ENCODE measurements at places on chromosomes 6 and 20.

- DNase-seq: no peak
Measured at GRCh38 chr6:166778776-166779175, 151.7 kb upstream of the RPS6KA2 start.

- DNase-seq: no peak
Measured at GRCh38 chr6:77548190-77548589, 84.9 kb upstream of the HTR1B start.

GRCh38 chr6:90044182-90044832 is 150.0 kb downstream of the GJA10 start:
- no peak for DNase-seq

DNA sequence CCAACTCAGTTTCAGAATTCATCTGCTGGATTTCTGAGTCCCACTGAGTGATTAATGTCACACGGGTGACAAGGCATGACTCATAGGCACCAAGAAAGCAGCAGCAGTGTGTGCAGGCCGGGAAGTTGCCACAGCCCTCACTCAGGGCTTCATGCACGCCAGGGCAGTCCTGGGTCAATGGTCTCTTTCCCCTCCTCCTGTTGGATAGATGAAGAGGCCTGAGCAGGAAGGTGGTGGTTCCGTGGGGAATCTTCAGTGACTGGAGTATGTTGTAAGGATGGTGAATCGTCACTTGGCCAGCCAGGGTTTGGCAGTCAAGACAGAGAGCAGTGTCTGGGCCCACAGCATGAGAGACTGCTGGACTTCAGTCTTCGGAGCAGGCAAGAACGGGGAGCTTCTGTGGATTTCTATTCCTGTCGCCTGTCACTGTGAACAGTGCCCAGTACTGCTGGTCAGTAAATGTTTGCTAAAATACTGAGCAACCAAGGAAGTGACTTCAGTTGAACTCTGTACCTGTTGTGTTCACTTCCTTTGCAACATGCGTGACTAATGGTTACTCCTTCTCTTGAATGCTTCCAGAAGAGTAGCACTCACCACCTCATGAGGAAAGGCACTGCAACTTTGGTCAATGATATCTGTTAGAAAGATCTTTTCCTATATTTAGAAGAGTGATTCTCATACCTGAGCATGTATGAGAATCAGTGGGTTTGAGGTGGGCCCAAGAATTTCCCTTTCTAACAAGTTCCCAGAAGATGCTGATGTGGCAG is 62.0 kb upstream of the CD93 start:
- no peak for DNase-seq

DNA sequence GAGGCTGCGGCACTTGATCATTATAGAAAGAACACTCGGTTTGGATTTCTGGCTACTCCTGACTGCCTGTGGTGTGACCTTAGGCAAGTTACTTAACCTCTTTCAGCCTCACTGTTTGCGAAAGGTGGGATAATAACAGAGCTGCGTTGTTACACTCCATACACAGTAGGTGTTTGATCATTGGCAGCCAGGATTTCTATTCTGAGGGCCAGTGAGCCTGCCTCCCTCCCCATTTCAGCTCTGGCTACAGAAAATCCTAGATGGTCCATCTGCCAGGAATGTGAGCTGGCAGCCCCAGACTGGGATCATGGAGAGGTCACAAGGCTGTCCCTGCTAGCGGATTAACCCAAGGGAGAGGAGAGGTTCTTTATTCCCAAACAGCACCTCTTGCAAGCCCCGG is 2.7 kb downstream of the KCNB1 start:
- no peak for DNase-seq

GRCh38 chr6:54541541-54541940 is 233.3 kb downstream of the TINAG start:
- DNase-seq: no peak

- DNase-seq: no peak
Measured at GRCh38 chr6:36626636-36627035, 32.5 kb downstream of the SRSF3 start.

- DNase-seq: no peak
Measured at GRCh38 chr6:37033255-37033654, 27.8 kb downstream of the FGD2 start.

GRCh38 chr20:46304361-46304760 is 3.9 kb downstream of the CDH22 start:
- DNase-seq: no peak

DNA sequence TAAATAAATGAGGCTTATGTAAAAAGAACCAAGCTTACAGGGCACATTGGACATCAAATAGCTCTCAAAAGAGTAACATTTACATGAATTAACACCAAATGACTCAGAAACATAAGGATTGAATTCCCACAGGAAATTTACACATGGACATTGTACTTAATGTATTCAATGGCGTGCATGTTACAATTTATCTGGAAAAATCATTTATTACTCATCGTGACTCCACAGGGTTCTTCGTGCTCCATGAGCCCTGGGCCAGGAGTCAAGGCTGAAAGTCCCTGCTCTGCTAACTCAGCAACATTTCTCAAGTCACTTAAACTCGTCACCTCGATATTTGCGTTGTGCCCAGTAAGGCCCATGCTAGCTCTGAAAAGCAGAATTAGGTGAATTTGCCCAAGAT is 158.5 kb downstream of the PHACTR1 start:
- no peak for DNase-seq

- DNase-seq: no peak
Measured at GRCh38 chr6:7201732-7202541, 94.2 kb downstream of the RREB1 start.

GRCh38 chr20:2521369-2522305 is 12.9 kb upstream of the ZNF343 start:
- DNase-seq: peak; percentile 18

- no peak for DNase-seq
Measured at GRCh38 chr6:68729377-68729903, 94.4 kb downstream of the ADGRB3 start.

DNA sequence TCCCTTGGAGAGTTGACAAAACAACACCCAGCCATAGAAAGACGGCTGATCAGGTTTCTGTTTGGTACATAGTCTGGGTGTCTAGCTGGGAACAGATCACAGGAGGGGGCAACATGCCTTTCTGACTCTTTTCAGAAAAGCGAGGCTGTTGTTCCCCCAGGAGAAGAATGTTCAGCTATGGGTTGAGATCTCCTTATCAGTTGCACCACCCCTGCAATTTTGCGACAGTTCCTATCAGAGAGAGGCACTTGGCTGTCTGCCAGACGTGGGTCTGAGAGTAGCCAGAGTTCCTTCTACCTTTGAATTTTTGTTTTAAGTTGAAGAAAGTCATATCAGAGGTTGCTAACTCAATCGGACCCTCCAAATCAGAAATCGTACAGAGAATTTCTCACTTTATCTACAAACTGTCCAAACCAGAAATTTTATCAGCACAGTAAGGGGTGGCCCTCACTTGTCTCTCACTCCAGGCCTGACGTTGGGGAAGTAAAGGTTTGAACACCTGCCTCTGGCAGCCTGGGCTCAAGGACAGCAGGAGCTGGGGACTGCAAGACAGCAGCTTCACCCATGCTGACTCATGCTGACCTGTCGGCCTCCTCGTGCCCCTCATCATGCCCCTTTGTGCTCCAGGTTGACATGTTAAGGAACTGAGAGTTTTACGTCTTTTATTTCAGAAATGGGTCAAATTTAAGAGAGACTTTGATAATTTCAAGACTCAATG is 42.3 kb downstream of the TMC2 start:
- DNase-seq: no peak

GRCh38 chr20:34875642-34876405 is 588 bp upstream of the ACSS2 start:
- DNase-seq: no peak

DNA sequence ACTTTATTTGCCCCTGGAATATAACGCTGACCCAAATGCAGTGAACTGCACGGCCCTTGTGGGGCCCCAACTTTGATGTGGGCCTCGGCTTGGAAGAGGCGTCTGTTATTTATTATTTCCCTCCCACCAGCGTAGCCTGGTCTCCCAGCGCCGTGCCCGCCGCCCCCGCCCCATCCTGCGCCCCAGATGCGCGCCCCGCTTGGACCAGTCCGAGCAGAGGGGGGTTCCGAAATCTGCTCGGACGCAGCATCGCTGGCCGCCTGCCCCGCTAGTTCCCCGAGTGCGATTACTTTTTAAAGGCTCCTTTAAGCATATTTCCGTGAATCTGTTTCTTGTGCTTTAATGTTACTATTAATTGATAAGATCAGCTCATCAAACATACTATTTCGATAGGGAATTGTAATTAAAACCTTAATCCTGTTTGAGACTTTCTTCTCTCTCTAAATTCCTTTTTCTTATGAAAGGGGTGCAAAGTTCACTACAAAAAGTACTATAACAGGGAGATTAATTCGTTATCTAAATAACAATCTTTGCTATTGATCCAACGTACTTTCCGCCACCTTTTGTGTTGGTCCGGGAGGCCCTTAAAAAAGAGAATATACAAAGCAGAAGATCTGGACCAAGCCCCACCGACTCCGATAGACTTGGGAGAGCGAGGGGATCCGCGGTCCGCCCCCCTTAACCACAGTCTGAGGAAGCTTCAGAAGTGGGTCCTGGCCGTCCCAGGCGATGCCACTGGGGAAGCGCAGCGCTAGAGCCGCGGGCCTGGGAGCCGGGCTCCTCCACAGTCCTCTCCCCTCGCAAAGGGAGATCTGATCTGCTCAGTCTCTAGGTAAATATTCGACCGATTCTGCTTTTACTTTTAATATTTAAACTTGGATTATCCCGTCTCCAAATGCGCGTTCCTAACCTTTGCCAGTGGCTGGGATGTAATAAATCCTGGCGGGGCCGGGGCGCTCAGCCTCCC is 10.2 kb downstream of the POU3F2 start:
- DNase-seq: no peak

GRCh38 chr6:108862479-108863191 is 14.4 kb downstream of the ARMC2 start:
- DNase-seq: no peak

GRCh38 chr20:1949347-1950100 is 44.3 kb downstream of the PDYN start:
- no peak for DNase-seq

DNA sequence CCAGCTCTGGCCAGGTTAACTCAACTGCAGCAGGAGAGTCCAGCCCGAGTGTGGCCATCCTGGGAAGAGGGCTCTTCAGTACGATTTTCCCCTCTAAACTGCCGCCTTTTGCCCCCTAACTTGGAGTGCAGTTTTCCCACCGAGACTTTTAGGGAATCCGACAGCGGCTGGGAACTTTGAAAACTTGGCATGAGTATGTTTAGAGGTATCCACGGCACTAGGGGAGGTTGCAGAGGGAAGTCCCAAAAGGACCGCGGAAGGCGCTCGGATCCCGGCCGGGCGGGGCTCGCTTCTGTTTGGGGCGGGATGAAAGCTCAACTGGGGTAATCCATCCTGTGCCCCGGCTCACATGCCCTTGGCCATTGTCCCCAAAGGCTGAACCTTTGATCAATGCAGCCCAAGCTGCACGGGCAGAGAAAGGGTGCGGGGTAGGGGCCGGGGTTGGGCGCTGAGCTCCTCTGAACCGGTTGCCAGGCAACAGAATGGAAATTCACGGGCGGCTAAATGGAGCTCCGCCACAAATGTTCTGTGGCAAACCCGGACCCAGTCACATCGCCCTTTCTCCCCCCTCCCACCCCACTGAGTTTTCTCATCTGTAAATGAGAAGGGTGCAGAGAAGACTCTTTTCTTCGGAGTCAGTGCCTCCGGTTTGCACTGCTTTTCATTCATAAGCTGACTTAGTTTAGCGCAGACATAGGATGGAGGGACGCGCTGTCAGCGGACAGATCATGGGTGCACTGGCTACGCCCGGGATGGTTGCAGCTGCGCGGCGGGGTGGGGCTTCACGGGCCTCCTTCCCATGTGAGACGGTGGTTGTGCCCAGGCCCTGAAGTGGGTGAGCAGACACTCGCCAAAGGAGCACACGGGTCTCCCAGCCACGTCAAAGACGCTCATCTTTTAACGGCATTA is 2.3 kb downstream of the BMP6 start:
- DNase-seq: no peak

DNA sequence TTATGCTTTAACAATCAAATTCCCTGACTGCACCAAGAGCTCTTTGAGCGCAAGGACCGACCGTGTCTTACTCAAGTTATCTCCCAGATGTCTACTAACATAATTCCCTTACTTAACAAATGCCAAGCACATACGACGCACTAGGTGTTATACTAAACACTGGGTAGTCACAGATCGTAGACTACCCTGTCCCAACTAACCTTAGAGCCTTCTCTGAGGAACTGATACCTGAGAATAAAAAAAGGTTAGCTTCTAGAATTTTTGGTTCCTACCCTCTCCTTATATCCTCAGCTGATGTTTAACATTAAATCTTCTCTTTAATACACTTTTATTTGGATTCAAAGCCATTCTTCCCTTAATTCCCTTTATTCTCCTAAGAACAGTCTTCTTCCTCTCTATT is 38.5 kb downstream of the EPB41L2 start:
- DNase-seq: no peak

DNA sequence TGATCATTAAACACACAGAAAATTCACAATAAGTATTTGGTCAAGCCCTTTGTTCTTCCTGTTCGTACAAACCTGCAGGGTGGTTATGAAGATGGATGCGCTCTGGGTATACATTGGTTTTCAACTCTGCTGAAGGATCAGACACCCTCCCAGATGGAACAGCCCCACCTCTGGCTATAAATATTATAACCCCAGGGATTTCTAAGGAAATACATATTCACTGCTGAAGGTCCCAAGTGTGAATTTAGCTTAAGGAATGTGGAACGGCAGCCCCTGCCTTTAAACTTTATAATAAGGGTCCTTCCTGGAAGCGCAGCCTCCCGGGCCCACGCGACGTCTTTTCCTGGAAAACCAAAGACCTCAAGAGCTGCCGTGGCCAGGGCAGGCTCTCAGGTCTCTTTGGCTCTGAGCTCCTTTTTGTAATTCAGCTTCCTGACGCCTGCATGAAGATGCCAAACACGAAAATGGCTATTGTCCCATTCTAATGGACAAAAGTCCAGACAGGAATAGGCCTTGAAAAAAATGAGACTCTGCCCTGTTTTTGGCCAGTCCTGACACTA is 172.4 kb upstream of the SSTR4 start:
- no peak for DNase-seq

DNA sequence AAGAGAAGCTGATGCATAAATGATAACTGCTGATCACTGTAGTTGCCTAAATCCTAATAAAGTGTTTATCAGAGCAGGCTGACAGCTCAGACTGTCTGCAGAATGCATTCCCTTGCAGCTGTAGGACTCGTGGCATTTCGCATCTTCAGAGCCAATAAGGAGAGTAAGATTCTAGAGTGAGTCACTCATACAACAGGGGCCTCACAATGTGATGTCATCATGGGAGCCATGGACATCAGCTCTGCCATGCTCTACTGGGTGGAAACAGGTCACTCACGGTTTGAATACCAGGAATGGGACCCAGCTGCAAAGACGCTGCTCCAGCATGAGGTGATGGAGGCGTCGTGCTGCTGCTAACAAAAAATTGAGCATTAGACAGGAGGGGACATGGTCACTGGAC is 7.4 kb downstream of the FAM209B start:
- DNase-seq: no peak

Data from stimulated activated CD8-positive, alpha-beta memory T cell treated with anti-CD3 and anti-CD28 coated beads, Interleukin-4, amount 100 ng/mL, for 1 hour (primary cell).